ENCODE measurements at places on chromosomes 2 and 18.

- DNase-seq: no peak
Measured at GRCh38 chr2:220949466-220949865, 622.6 kb downstream of the EPHA4 start.

DNA sequence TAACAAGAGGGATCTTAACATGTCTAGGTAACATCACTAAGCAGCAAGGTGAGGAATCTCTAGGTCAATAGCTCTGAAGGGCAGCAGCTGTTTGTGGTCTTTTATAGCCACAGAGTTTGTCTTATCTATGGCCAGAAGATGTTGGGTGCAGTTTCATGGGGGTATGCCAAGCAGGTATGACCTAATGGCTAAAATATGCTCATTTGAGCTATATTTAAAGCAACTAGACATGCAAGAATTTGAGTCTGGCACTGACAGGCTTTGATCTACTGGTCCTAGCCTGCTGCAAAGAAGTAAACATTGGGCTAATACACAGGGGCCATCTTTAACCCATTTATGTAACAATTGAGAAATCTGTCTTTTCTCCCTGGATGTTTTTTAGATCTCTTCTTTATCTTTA is 13.9 kb upstream of the UGP2 start:
- no peak for DNase-seq

DNA sequence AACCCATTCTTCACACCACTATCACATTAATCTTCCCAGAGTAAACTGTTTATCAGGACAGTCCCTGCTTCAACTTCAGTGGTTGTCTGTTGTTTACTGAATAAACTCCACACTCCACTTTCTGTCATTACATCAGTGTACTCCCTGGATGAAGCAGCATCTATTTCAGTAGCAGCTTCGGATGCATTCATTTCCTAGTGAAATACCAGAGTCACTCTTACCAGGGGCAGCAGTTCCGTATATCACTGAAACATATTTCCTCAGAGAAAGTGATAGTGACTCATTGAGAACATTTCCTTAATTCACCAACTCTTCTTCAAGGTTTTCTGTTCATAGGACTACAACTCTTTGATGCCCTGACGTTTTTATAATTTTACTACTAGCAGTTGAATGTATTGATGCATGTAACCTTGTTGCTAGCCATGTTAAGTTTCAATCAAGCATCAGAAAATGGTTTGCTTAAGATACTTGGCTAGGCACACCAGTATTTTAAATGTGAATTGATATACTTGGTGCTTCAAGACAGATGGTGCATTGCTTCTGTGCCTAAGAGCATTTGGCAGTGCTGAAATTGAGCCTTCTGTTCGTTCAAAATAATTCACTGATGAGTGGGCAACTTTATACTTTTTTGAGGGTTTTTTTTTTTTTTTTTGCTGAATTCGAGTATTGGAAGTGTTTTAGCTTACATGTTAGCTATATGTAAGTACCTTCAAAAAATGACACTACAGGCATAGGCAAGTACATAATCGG is 92.3 kb downstream of the UBE2E3 start:
- no peak for DNase-seq

DNA sequence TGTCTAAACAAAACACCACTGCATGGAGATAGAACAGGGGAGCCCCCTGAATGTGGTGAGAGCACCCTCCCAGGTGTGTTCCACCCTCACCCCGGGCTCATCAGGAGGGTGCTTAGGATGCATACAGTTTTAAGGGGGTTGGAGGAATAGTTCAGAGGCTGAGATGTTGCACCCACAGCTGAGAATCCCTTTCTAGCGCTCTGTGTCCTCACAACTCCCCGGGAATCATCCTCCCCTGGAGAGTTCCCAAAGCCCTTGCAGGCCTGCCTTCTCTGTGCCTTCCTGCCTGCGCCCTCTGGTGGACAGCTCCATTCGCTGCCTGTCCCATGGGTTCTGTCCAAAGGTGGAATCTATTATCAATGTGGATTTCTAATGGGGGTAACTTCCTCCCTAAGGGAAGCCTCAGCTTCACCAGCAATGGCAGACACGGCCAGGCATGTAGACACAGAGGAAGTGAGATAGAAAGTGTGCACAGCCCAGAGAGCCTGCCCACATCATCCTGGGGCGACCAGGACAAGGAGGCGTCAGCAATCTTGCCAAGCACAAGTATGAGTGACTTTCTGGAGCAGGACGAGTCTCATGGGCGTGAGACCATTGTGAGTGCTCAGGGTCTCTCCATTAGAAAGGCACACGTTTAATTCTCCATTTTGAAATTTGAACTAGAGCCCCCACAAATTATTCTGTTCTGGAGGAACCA is 1.2 kb upstream of the UGT1A5 start:
- peak; percentile 55 for DNase-seq

DNA sequence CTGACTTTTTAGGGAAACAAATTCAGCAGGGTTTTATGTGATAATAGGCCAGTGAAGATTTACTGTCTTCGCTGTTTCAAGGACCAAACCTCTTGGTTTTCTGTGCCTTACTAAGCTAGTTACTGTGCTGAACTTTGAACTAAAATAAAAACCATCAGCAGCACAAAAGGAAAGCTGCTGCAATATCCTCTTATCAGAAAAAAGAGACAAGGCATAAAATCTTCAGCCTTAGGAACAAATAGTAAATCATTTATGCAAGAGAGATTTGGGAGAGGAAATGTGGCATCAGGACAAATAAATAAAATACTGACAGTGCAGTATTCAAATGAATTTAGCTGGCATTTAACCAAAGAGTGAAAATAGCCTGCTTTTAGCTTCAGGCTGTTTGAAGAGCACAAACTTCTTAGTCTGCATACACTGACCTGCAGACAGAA is 64.1 kb upstream of the EHBP1 start:
- DNase-seq: no peak

- no peak for DNase-seq
Measured at GRCh38 chr2:170155723-170156253, 22.2 kb upstream of the MYO3B start.

DNA sequence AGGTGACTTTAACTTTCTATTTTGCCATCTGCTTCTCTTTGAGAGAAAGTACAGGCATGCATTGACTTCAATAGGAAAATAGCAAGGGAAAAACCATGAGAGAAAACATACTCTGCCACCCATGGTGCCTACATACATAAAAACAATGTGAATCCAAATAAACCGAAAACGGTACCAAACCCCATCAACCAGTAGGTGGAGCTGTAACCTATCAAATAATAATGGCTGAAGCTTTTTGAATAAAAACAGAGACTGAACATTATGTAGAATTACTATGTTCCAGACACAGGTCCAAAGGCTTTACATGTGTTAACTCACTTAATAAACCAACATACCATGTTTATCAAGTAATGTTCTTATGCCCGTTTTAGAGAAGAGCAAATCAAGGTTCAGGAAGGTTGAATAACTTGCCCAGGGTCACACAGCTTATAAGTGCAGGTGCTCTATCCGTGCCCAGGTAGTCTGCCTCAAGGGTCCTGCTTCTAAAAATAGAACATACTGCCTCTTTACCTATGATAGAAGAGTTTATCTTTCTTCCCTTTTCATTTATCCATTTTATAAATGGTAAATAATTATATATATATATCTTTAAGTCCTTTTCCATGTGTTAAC is 293.9 kb upstream of the SYT4 start:
- DNase-seq: no peak

All from H54 (cell line).